NCI-H1092 (cell line): ENCODE measurements at places on chromosomes 2 and 18.

DNA sequence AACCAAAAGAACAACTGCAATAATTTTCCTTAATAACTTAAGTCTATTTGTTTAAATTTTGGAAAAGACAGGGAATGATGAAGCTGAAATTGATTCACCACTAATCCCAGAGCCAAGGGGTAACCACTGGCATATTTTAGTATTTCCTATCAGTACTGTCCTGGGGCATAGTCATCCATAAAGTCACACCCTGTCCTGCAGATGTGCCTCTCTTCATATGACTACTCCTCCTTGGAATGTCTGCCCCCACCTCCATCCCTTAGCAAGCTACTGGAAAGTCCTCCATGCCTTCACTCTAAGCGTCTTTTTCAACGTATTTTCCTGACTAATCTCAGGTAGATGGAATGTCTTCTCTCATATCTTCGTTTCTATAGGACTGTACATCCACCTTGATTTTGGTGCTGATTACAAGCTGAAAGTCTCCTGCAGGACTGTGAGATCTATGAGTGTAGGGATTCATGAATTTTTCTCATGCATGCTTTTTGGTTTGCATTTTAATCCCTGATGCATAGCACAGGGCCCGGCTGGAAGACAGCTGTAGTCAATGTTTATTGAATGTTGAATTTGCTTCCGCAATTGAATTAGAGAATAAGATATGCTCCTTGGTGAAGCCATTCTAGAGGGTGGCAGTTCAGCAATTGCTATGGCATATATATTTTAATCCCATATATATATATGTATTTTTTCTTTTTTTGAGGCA lies 85.6 kb downstream of the MOGAT1 start:
- no peak for DNase-seq

DNA sequence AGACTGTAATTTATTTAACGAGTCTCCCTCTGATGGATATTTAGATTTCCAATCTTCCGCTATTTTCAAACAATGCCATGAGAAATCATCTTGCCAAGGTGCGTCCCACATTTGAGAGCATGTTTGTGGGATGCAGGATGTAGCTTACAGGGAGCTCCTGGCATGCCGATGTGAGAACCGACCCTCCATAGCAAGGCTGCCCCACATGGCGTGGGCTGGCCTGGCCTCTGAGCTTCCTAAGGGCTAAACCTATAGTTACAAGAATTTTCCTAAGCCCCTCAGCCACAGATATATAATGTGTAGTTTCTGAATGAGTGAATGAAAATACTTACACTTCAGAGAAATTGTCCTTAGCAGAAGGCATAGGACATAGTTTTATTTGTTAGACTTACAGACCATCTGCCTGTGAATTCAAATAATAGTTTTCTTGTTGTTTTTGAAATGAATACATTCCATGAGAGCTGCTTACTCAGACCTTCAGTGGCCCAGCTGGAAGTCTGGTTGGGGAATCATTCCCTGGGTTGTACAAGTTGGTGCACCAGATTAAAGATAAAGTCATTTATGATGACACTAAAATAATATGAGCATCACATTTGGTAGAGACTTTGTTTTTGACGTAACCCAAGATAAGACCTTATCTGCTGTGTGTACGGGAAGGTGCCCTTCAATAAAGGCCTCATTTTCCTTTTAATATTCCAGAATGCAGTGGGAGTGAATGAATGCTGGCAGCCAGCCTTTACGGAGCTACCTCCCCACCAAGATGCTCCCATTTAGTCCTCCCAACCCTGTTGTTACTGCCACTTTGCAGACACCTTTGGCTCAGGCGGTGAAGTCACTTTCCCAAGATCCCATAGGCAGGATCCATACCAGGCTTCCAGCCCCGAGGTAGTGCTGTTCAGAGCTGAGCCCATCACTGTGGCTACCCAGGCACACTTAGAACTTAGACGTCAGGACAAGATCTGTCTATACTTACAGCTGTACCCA lies 107.1 kb downstream of the GLI2 start:
- no peak for DNase-seq

- no peak for DNase-seq
Measured at GRCh38 chr2:109187711-109188495, 58.9 kb downstream of the SH3RF3 start.

GRCh38 chr2:160389875-160390274 lies 103.7 kb downstream of the RBMS1 start:
- no peak for DNase-seq

DNA sequence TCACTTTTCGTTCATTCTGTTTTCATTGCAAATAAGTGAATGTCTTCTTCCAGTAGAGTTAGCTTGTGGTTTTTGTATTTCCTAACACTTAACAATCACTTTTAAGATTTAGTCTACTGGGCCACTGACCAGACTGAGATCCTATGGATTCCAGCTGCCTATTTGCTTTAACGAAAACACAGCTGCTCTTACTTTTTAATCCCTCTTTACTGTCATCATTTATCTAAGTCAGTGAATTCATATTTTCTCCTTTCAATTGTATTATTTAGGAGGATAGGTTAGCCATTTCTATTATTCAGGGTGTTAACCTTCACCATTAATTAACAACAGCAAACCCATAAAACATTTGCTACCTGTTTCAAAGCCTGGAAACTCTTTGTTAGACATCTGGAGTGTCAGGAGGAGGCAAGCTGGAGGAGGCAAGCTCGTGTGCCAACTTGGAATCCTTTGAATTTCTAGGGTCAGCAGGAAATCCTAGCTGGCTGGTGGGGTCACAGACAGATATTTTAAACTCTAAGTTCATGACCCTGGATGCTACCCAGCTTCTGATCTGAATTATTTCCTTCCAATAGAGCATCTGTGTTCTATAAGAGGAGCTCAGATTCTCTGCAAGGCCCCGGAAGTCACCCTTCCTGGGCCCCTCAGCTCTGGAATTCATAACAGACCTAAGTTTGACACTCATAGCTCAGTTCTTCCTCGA lies 385.3 kb downstream of the RBM43 start:
- DNase-seq, result no peak

DNA sequence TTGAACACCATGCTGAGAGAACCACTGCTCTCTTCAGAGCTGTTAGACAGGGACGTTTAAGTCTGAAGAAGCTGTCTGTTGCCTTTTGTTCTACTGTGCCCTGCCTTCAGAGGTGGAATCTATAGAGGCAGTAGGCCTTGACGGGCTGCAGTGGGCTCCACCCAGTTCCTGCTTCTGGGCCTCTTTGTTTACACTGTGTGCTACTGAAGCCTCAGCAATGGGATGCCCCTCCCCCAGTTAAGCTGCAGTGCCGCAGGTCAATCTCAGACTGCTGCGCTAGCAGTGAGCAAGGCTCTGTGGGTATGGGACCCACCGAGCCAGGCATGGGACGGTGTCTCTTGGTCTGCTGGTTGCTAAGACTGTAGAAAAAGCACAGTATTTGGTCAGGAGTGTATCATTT lies 162.3 kb upstream of the NXPH2 start:
- no peak for DNase-seq

GRCh38 chr2:42849311-42849710 lies 56.9 kb upstream of the HAAO start:
- no peak for DNase-seq

DNA sequence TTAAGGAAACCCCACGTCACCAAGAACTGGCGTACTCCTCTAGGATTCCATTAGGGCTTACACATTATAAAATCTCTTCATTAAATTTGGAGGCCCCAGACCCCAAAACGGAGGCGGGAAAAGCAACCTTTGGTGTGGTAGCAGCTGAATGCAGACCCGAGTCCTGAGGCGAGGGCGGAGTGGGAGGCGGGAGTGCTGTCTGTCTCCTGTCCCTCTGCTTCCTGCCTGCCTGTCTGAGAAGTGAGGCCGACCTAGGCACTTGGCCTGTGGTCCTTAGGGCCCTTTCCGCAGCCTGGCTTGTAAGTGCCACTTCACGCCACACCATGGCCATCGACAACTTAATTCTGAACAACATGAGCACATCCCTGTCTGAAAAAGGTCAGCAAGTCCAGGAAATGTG lies 102.1 kb downstream of the RTN4 start:
- DNase-seq, result no peak

DNA sequence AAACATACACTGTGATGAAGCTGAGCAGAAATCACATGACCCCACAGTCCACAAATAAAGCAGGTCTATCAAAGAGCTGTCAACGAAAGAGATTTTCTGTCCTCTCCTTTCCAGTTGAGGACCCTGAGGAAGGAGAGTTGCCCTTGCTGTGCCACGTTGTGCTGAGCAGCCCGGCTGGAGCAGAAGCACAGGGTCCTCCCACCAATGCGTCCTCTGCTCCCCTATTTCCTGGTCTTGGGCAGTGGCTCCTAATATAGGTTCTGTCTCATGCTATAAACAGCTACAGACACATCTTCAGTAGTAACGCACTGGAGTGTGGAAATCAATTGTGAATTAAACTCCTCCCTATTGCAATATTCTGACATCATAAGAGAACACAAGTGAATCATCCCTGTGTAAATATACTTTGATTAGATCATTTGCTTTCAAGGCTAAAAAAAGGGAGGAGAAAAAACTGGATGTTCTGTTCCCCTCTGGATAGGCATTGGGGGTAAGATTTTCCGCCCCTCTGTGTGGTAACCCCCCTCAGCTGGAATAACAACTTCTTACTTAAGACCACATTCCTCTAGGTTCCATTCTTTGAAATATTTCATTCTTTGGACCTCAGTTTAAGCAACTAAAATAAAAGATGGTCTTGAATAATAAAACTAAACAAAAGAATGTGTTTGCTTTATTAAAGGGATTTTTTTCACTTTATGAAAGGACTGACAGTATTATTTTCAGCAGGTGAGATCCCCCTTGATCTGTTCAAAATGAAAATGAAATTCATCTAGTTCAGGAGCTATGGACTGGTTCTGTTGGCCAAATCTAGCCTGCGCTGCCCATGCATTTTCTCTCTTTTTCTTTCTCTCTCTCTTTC lies 8.3 kb upstream of the RHOB start:
- no peak for DNase-seq

DNA sequence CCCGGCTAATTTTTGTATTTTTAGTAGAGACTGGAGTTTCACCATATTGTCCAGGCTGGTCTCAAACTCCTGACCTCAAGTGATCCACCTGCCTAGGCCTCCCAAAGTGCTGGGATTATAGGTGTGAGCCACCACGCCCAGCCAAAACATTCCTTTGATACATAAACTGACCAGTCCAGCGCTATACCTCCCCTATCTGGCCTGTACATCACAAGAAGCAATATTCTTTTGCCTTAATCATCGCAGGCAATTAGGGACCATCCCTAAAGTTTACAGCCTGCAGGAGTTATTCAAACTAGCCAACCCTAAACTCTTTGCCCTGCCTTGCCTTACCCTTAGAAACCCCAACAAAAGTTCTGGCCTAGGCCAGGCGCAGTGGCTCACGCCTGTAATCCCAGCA lies 6.8 kb upstream of the PPM1G start:
- DNase-seq, result no peak
